Activated CD8-positive, alpha-beta memory T cell treated with anti-CD3 and anti-CD28 coated beads for 48 hours (primary cell): ENCODE measurements at places on chromosomes 2 and 18.

- DNase-seq, result no peak
Observed at GRCh38 chr2:160242893-160243564, 43.0 kb upstream of the ITGB6 start.

GRCh38 chr2:16554060-16554583 is 111.5 kb downstream of the CYRIA start:
- no peak for DNase-seq

- DNase-seq, result no peak
Observed at GRCh38 chr18:8175501-8176061, 433.7 kb upstream of the RAB12 start.

DNA sequence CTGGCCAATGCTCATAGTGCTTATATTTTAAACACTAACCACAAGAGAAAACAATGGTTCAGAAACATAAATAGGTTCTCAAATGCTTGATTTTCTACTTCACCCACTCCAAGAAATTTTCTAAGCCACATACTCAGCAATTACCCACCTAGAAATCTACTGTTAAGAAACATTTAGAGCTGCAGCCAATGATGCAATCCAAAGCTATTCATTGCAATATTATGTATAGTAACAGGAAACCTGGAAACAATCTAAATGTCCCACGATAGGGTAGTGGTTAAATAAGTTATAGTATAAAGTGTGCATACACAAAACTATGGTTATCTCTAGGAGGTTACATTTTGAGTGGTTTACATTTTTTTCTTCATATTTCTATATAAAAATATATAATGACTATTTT is 5.7 kb downstream of the FAM237A start:
- DNase-seq, result no peak

- no peak for DNase-seq
Observed at GRCh38 chr18:12839057-12839525, 44.9 kb downstream of the PTPN2 start.

DNA sequence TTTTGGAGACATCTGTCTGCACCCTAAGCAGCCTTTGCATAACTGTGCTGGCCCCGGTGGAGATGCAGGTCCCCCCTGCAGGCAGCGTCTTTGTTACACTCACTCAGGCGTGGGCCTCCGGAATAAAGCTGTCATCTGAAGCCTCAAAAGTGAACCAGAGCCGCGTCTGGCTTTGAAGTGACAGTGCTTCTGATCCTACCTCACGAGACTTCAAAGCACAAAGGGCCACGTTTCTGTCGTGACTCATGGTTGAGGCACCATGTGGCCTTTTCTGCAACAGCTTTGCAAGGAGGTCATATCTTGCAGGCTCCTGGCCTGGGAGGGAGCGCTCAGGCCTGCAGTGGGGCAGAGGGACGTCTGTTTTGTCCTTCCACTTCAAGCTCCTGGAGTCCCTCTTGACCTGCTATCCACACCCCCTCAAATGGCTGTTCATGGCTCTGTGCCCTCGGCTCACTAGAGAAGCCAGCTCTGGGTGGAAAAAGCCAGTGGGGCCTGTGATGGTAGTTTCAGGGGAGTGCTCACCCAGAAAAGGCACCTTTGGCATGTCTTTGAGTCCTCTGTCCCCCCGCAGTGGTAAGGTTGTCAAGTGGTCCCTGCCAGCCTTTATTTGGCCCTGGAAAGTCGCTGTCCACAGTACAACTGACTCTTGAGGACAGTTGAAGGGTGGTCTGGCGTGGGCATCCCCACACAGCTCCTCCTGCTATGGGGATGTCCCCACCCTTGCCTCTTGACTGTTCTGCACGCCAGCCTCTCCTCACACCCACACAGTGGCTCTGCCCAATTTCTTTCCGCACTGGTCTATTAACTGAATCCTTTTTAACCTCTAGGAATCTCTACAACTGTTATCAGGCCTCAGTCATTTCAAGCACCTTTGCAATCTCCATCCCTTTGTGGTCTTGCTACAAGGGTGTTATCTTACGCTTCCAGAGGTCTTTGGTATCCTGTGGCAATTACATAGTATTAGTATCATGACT is 19.3 kb downstream of the GPR55 start:
- DNase-seq, result peak; percentile 73

- DNase-seq, result no peak
Observed at GRCh38 chr2:168757223-168757622, 45.2 kb upstream of the NOSTRIN start.

DNA sequence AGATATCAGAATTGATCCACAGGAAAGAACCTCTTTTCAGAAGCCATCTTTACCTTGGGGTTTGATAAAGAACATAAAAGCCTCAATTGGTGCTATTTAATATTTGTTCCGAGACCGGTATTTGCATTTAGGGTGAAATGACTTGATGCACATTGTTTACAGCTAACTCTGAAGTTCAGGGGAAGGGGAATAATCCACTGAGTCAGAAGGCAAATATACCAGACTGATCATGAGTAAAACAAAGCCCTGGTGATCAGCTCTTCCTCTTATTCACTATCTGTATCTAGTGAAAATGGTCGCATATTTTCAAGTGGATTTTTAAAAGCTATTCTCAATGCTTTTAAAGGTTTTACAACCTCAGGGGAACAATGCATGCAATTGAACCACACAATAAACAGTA is 53.0 kb upstream of the ATP8B1 start:
- DNase-seq, result no peak

GRCh38 chr2:14634489-14635390 is 2.2 kb downstream of the LRATD1 start:
- no peak for DNase-seq

DNA sequence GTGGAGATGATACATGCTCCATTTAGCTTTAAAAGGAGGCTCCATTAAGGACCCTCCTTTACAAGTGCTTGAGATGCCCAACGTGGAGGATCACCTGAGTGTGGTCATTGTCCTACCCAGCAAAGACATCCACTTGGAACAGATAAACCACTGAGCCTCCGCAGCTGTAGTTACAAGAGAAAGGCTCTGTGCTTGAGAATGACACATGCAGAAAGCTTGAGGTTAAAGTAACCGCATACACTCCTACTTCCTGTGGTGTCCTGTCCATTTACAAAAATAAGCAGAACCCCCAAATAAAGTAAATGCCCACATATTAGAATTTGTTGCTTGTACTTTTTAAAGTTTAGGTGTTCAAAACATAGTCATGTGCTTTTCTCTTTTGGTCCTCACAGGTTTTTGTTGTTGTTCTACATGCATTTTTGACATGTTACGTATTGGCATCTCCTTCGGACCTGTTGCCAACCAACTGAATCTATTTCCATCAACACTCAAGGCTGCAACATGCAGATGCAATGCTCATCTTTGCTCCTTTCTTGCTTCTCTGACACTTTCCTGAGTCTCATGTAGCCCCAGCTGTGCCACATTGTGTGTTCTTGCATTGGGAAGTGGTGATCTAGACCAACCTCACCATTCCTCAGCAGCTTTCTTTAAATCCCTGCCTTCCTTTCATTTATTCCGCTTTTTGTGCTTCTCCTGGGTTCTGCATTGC is 56.0 kb downstream of the SERPINB7 start:
- no peak for DNase-seq

DNA sequence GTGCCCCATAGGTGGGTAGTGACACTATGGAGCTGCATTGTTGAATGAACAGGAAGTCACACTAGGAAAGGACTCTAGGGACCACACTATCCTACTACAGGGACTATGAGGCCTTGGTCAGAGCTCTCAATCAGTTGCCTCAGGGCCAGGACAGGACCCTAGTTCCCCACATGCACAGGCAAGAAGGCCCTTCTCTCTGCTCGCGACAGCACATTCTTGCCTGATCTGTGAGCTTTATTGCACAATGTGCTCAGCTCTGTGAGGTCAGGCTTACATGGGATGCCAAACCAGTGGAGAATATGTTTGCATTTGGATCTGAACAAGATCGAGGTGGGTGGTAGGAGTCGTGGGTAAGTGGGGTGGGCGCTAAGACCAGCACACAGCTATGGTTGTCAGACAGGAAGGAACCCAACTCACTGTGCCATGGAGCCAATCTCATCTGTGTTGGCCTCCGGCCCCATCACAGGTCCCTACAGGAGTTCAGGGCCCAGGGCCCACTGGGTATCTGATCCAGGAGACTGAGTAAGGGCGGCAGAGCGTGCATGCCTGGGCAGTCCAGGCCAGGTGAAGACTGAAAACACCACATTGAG is 8.0 kb downstream of the PCARE start:
- no peak for DNase-seq

GRCh38 chr2:42879913-42880737 is 87.7 kb upstream of the HAAO start:
- no peak for DNase-seq

GRCh38 chr18:21084511-21085078 is 27.0 kb downstream of the ROCK1 start:
- no peak for DNase-seq

GRCh38 chr2:174473796-174474195 is 13.0 kb downstream of the GPR155 start:
- no peak for DNase-seq
